ENCODE measurements at places on chromosomes 7 and 10. TPM values are rescaled to one million over a fixed set of nuclear protein-coding genes. Genes with fewer than 3 reads are reported as not detected.

TFEC gene
- total RNA-seq, result 1.9 TPM

ZNF282 gene
- total RNA-seq, result 10.7 TPM

CALML5 gene
- total RNA-seq, result not detected

ELMO1 gene
- total RNA-seq, result 24.4 TPM

FAM13C gene
- 4.4 TPM for total RNA-seq

FAM24B gene
- total RNA-seq, result 1.1 TPM

MMP21 gene
- total RNA-seq, result 0.67 TPM

GPR141 gene
- 0.55 TPM for total RNA-seq

GRCh38 chr10:89646889-89647657, 2.0 kb upstream of the PANK1 start:
- H3K4me1 ChIP-seq, result no peaks in the 10 kb centered on the region
- H3K4me3 ChIP-seq, result no peak overlapping the region
- no peaks in the 10 kb centered on the region for H3K36me3 ChIP-seq
- H3K27ac ChIP-seq, result peak overlapping the region; percentile 99

GRCh38 chr10:43117777-43118583, 20.3 kb upstream of the CSGALNACT2 start:
- no peaks in the 10 kb centered on the region for H3K4me1 ChIP-seq
- no peak for DNase-seq
- no peaks in the 10 kb centered on the region for H3K36me3 ChIP-seq
- no peak overlapping the region for H3K27ac ChIP-seq

DNA sequence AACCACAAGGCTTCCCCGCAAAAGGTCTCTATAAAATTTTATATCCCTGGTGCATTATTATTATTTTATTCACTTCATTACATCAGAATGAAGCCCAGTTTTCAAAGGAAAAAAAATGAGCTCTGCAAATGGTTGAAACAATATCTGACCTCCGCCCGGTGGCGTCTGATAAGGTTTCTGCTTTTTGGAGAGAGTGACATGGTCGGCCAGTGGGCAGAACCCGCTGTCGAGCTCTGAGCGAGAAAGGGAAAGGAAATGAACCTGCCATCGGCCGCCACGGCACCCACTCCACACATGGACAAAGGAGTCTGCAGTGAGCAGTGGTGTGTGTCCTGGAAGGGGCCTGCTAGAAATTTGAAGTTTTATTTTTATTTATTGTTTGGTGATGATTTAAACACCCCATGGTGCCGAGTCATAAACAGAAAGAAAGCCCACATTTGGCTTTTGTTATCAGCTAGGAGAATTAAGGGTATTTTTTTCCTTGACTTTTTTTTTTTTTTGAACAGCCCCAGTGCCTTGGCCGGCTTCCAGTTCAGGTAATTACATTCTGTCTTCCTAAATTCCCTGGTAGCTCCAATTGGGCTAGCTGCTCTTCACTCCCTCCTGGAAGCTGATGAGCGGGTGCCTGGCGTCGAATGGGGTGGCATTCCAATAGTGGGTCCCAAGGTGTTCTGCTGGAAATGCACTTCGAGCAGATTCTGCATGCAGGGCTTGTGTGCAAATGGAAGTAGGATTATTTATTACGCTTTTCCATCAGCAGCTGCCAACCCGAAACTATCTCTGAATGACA, 149.4 kb upstream of the MKI67 start:
- no peaks in the 10 kb centered on the region for H3K27me3 ChIP-seq
- no peaks in the 10 kb centered on the region for H3K4me1 ChIP-seq
- DNase-seq, result no peak
- no peak overlapping the region for H3K27ac ChIP-seq
- H3K4me3 ChIP-seq, result no peak overlapping the region
- H3K36me3 ChIP-seq, result no peaks in the 10 kb centered on the region

GRCh38 chr10:77420947-77421523, 216.6 kb downstream of the KCNMA1 start:
- no peak for DNase-seq

- DNase-seq, result no peak
- H3K4me1 ChIP-seq, result peaks cover 18% of the 10 kb centered on the region
- peak overlapping the region; percentile 91 for H3K4me3 ChIP-seq
- H3K36me3 ChIP-seq, result no peaks in the 10 kb centered on the region
- no peaks in the 10 kb centered on the region for H3K27me3 ChIP-seq
These were observed 674 bp upstream of the OSBPL3 start for GRCh38 chr7:24980534-24981170.

DNA sequence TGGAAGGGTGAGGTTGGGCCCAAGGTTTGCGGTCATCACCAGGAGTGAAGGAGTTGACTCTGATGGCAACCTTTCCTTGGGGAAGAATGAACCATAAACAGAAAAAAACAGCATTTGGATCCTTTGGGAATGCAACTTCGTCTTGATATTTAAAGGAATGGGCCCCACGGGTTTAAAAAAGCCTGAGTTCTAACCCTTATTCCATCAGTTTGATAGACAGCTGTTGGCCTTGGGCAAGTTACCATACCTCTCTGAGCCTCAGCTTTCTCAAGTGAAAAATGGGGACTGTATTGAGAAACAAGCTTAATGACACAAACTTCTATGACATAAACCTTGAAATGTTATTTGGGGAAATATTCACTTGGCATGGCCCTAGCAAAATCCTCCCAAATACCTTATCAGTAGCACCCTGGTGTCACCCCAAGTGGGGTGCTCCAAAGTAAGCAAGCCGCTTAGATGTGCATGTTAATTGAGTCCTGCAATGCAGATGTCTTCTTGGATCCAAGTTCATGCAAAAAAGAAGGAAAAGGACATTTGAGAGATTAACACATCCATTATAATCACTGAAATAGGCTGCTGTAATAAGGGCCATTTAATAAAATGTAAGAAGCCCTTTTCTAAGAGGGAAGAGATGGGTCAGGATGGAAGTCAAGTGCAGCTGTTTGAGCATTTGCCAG, 13.8 kb downstream of the MXI1 start:
- H3K4me3 ChIP-seq, result peak overlapping the region; percentile 21
- peak overlapping the region; percentile 88 for H3K27ac ChIP-seq
- no peak for DNase-seq
- peaks cover 49% of the 10 kb centered on the region for H3K4me1 ChIP-seq
- H3K27me3 ChIP-seq, result no peaks in the 10 kb centered on the region

DNA sequence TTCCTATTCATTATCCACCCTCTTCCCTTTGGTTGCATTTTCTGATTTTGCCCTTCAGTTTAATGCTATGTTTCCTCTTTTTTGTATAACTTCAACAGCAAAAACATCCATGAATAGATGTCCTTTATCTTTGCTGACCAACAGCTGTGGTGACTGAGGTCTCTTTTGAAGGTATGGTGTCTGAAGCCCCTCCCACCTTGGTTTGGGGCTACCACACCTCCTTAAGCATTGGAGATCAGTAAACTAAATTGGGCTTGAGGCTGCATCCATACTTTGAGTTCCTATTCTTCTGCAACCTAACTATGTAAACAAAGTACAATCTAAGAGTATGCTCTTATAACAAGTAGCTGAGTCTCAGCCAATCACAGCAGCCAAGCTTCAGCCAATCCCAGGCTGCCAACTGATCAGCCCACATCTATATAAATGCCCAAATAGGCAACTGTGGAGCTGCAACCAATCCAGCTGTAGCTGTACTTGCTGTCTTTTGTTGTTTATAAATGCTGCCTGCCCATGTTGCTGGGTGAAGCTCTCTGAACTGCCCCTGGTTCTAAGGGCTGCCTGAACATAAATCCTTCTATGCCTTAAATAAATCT, 69.4 kb upstream of the PDLIM1 start:
- peak overlapping the region; percentile 57 for H3K27ac ChIP-seq
- H3K4me1 ChIP-seq, result no peaks in the 10 kb centered on the region

DNA sequence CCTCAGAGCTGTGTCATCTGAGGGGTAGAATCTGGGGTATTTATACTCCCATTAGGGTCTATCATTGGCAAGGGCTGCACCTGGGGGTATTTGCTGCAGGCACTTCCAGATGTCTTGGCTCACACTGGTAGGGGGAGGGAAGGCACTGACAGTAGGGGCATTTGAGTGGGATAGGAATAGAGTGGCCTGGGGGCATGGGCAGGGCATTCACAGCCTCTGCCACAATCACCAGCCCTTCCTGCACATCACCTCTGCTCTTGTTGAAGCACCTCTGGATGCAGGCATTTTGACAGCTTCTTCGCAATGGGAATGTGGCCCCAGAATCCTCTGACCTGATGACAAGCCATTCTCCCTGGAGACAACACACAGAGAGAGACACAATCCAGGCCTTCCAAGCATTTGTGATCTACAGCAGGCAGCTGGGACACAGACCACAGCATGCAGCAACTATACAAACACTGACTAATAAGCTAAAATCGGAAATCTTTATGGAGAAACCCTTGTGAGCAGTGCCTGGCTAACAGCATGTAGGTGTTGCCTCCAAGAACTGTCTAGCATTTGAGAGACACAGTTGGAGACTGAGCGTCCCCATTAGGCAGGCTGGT, 178.5 kb downstream of the KCNMA1 start:
- no peak overlapping the region for H3K27ac ChIP-seq
- no peaks in the 10 kb centered on the region for H3K36me3 ChIP-seq
- H3K27me3 ChIP-seq, result no peaks in the 10 kb centered on the region
- no peaks in the 10 kb centered on the region for H3K4me1 ChIP-seq
- no peak for DNase-seq

- no peaks in the 10 kb centered on the region for H3K27me3 ChIP-seq
- DNase-seq, result no peak
- no peak overlapping the region for H3K4me3 ChIP-seq
- no peak overlapping the region for H3K27ac ChIP-seq
These were observed 62.1 kb upstream of the ZNF746 start for GRCh38 chr7:149559711-149560110.

GRCh38 chr10:75050149-75050919, 61.1 kb upstream of the SAMD8 start:
- no peaks in the 10 kb centered on the region for H3K36me3 ChIP-seq
- H3K4me1 ChIP-seq, result peaks cover 15% of the 10 kb centered on the region
- H3K4me3 ChIP-seq, result no peak overlapping the region
- no peak overlapping the region for H3K27ac ChIP-seq
